ELF-1 (cell line): ENCODE measurements at places on chromosomes 2 and 18.

DNA sequence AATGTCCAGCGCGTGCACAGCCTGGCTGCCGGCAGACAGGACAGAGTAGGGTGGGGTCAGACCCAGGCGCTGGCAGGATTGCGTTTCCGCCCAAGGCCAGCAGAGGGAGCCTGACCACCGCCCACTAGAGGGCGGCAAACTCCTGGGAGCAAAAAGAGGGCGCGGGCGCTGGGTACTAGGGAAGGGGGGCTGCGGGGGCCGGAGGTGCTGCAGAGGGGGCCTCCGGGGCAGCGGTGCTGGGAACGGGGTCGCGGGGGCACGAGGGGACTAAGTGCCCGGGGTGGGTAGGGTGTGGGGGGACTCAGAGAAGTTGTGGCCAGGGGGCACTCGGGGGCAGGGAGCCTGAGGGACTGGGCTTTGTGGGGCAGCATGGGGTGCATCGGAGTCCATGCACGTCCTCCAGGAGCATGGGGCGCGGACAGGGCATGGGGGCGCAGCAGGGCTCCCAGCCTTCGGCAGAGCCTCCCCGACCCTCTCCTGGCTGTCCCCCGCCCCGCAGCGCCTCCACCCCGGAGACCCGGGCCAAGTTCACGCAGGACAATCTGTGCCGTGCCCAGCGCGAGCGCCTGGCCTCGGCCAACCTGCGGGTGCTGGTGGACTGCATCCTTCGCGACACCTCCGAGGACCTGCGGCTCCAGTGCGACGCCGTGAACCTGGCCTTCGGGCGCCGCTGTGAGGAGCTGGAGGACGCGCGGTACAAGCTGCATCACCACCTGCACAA is 3.2 kb downstream of the TEKT4 start:
- peak; percentile 90 for DNase-seq

DNA sequence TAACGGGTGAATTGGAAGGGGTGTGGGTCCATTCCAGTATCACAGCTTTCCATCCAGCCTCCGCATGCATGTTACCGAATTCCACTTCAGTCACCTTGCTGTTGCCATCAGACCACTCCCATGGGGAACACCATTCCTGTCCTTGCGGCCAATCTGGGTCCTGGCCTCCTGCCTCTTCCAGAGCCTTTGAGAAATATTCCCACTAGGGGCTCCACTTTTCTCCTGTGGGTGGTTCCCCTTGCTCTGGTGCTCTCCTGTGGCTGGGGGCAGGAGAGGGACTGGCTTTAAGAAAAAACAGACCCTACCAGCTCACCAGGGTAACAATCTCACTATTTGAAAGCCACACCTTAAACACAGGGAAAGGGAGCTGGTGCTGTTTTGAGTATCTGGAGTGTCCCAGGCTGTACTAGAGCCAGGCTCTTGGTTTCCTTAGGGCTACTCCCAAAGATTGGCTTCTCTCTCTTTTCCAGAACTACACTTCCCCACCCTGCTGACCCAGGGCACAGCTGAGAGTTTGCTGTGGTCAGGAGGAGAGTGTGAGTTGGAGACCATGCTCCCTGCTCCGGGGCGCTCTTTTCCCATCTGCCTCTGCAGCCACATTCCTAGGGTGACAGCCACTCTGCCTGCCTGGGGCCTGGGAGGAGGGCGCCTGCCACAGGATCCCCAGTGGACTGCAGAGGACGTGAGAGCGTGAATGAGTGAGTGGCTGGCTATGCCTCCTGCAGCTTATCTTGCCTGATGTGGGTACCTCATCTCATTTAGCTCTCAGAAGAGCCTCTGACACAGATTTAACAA is 460.8 kb upstream of the HS6ST1 start:
- no peak for DNase-seq

DNA sequence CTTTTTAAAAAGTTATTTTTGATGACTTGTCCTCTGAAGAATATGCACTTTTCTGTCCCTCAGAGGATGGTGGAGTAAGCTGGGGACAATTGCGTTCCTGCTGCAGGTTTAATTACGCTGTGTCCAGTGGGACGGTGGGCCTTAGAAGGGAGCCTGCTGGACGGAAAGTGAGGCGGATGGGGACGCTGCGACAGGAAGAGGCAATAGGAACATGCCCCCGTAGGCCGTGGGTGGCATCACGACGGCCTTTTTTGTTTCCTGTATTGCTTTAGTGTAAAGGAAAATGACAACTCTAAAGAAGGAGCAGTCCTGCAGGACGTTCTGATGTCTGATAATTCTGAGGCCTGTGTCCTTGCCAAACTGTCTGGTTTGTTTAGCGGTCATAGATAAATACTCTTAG is 121.6 kb downstream of the NFATC1 start:
- no peak for DNase-seq

DNA sequence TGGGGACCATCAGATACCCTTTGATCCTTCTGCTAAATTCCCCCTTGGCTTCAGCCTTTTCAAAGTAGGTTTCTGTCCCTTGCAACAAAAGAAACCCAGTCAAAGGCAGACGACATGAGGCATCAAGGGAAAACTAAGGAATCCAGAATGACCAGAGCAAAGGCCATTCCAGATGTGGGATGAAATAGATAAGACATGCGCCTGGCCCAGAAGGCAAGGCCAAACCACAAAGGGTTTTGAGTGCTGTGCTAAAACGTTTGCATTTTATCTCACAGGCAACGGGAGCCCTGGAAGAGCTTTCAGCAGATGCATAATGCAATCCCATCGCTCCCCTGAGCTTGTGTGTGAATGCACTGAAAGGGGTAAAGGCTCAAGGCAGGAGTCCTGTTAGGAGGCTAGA is 17.7 kb downstream of the CXCR1 start:
- DNase-seq: peak; percentile 40

- DNase-seq: no peak
These were observed 91.2 kb downstream of the SLC8A1 start for GRCh38 chr2:40360652-40361051.

DNA sequence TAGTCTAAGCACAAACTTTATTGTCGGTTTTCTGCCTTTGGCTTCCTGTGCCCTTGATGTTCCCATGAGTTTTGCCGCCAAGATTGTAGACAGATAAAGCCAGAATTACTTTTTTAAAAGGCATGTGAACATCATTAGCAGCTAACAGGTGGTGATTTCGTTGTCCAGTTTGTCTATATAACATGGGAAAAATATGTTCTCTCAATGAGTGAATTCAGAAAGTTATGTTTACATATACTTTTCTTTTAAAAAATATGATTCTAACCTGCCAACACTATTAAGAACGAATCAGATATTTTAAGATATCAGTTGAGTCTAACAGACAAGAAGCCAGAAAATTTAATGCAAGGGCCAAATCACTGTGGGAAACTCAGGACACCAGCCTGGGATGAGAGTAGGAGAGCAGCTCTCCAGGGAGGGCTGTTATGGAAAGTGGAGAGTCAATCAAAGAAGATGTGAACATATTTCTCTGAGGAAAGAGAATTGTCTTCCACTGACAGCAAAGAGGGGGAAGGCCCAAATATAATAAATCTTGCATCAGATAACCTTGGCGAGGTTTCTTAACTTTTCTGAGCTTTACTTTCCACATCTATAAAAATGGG is 311.3 kb downstream of the ARHGAP15 start:
- DNase-seq: no peak

GRCh38 chr2:181784556-181784955 is 104.2 kb upstream of the NEUROD1 start:
- no peak for DNase-seq

- no peak for DNase-seq
These were observed 20.4 kb downstream of the ADI1 start for GRCh38 chr2:3498783-3499394.

GRCh38 chr18:78595453-78595852 is 384.2 kb upstream of the SALL3 start:
- DNase-seq: no peak

DNA sequence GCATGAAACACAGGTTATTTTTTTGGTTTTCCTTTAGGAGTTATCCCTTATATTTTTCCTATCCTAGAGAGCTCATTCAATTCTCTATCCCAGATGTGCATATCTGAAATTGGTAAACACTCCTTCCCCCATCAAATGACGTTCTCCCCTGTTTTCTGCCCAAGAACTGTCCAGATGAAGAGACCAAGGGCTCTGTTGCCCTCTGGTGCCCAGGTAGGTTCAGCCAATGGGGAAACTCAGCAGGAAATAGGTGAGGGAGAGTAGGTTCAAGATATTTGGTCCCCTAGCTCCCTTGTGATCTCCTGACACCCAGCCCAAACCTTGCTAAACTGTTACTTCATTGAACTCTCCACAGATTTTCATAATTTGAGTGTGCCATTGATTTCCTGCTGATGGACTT is 14.1 kb upstream of the INO80C start:
- no peak for DNase-seq

GRCh38 chr2:95071856-95072255 is 46.3 kb downstream of the MAL start:
- no peak for DNase-seq

DNA sequence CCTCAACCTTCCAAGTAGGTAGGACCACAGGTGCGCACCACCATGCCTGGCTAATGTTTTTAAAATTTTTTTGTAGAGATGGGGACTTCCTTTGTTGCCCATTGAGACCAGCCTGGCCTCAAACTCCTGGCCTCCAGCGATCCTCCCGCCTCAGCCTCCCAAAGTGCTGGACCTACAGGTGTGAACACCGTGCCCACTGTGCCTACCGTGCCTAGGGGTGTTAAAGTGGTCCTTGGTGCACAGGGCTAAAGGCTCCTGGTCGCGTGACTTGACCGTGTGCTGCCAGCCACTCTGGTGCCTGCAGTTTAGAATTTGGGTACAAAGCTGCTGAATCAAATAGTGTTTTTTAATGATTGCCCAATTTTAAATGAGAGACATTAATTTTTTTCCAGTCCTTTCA is 51.0 kb upstream of the KCNG2 start:
- no peak for DNase-seq

DNA sequence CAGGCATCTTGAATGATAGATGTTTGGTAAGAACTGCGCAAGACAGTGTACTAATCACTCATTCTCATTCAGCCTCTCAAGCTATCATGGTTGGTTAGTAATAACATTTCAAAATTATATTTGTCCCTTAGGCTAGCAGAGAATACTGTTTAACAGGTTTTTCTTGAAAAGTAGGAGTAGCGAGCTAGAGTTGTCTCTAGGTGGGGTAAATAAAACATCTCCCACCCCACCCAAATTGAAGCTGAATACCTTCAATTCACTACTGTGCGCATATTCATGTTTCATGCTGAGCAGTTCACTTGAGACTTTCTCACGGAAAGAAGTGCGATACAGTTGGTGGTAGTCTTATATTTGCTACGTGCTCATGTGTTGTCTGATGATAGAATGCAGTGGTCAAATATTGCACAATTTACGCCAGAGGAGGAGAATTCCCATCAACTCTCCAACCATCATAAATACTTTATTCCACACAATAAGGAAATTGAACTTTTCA is 49.3 kb downstream of the NEDD4L start:
- no peak for DNase-seq

- DNase-seq: no peak
These were observed 501.5 kb downstream of the ERBB4 start for GRCh38 chr2:212037062-212037461.

GRCh38 chr18:9648431-9649163 is 34.2 kb upstream of the PPP4R1 start:
- no peak for DNase-seq

DNA sequence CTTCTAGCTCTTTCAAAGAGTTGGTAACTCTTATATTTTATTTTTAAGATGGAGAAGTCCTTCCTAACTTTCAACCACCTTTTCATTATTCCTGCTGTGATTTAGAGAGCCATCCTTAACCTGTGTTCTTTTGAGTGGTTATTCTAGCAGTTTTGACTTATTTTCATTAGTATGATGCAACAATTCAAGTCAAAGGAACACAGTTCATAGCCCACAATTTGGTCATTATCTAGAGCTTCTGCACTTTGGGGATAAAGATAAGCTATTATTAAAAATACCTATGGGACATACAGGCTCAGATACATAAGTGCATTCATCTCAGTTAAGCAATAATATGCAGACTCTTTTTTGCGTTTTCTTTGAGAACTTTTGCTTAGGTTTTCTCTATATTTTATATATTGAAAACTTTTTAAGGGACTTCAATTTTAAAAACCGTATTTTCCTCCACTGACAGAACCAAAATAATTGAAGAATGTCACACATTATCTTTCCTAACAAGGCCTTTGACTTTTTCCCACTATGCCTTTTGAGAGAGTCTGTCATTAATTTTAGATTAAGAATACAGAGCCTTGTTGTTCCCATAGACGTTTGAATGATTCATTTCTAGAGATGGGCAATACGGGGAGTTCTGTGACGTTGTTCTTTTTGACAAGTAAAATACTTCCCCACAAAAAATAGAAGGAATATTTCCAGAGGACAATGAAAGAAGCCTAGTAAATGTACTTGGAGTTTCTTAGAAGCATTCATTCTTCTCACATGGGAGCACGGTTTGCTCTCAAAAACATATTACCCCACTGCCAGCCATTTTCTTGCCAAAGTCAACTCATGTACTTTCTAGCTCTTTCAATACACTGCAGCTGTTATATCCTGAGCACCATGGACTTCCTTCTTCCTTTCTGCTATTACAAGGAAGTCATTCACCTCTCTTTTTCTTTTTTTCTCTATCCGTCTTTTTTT is 42.9 kb upstream of the RASGRP3 start:
- no peak for DNase-seq

DNA sequence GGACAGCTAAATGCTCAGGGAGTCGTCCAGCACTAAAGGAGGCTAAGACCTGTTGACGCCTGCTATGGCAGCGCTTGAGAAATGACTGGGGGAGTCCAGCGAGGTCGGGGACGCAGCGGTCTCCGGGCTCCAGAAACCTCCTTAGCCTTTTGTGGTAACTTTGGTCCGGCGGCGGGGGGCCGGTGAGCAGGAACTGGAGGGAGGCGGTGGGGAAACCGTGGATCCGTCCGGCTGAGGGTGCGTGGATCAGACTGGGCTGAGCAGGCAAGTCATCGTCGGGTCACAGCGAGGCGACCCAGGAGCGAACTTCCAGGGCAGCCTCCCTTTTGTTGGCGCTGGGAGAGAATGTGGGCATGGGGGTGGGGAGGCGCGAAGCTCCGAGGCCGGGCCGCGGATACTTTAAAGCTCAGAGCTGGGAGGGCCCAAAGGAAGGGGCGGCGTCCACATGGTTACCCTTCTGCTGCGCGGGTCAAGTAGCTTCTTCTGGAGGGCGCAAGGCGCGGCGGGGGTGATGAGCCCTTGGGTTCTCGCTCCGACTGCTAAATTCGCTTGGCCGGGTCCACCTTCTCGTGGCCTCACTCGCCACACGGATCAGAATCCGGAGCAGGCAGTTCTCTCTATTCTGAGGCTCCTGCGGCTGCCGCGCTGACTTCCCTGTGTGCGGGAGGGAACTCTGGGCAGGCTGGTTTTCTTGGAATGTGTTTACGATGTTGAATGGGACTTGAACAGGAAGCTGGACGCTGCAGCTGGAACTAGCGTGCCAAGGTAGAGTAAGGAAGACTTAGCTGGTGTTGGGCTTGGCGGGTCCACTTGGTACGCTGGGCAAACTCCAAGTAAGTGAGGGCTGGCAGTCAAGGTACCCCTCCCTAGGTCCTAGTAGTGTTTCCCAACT is 920 bp downstream of the GULP1 start:
- DNase-seq: peak; percentile 93
